T-helper 9 cell (primary cell): ENCODE measurements at places on chromosomes 13 and 19.
A peak's percentile ranks its signal among the peaks of the same experiment; 100 is the strongest.

DNA sequence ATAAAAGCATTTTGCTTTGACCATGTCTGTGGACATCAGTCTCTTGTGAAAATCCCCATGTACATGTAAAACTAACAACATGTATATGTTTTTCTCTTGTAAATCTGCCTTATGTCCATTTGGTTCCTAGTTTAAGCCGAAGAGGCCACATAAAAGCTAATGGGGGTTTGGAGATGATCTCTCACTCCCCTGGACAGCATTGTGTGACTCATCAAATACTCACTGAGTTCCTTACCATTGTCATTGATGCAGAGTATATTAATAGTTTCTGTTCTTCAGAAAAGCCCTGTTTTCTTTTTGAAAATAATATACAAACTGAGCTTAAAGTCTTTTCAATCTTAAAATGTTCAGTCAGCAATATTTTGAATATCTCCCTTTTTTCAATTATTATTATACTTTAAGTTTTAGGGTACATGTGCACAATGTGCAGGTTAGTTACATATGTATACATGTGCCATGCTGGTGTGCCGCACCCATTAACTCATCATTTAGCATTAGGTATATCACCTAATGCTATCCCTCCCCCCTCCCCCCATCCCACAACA lies 536.7 kb upstream of the HTR2A start:
- no peak for DNase-seq

- no peak for DNase-seq
These were observed 46.4 kb downstream of the CERS4 start for GRCh38 chr19:8255426-8256125.

DNA sequence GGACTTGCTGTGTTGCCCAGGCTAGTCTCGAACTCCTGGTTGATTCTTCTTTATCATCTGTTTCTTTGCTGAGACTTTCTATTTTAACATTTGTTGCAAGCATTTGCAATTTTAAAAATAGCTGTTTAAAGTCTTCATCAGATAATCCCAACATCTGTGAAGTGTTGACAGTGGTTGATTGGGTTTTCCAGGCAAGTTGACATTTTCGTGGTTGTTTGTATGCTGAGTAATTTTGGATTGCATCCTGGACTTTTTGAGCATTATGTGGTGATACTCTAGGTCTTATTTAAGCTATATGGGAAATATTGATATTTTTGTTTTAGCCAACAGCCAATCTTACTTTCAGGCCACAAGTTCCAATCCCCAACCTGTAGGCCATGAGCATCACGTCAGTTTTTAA lies 25.1 kb downstream of the AP1M1 start:
- DNase-seq, result no peak

DNA sequence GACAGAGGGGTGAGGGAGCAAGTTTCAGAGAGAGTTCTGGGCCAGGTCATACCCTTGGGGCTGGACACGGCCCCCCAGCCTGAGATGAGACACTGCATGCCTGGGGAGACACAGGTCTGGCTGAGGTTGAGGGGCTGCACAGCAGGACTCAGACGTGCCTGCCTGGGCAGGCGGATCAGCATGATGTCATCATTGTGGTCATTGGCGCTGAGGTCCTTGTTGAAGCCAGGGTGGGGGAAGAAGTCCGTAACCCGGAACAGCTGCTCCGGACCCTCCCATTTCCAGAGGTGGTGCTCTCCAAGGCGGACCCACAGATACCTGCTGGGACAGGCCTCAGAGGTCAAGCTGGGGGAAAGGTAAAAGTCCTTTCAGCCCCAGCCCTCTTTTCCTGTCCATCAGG lies 5.0 kb upstream of the KLK8 start:
- DNase-seq, result no peak

DNA sequence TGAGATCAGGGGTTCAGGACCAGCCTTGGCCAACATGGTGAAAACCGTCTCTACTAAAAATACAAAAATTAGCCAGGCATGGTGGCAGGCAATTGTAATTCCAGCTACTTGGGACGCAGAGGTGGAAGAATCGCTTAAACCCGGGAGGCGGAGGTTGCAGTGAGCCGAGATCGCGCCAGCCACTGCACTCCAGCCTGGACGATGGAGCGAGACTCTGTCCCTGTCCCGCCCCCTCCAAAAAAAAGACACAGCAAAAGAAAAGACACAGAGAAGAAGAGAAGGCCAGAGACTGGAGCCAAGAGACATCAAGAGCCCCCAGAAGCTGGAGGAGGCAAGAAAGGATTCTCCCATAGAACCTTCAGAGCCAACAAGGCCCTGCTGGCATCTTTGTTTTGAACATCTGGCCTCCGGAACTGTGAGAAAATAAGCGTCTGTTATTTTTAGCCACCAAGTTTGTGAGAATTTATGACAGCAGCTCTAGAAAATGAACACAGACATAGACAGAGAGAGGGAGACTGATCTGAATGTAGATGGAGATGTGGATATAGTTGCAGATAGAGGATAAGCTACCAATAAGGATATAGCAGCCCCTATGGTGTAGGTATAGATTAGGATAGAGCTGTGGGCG lies 25.7 kb upstream of the PNMA8B start:
- no peak for DNase-seq

GRCh38 chr19:46834984-46835383 lies 15.7 kb downstream of the AP2S1 start:
- no peak for DNase-seq

DNA sequence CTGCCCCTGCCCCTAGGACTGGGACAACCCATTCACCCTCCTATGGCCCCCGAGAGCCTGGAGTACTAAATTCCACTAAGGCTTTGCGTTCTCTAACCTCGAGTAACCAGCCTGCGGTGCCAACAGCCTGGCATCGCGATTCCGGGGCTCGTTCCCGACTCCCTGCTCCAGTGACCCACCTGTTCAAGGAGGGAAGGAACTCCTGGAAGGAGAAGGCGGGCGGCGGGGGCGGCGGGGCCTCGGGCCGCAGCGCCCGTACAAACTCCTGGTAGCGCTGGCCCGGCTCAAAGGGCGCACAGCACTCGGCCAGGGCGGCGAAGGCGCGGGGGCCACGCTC lies 6.3 kb downstream of the GMIP start:
- no peak for DNase-seq

DNA sequence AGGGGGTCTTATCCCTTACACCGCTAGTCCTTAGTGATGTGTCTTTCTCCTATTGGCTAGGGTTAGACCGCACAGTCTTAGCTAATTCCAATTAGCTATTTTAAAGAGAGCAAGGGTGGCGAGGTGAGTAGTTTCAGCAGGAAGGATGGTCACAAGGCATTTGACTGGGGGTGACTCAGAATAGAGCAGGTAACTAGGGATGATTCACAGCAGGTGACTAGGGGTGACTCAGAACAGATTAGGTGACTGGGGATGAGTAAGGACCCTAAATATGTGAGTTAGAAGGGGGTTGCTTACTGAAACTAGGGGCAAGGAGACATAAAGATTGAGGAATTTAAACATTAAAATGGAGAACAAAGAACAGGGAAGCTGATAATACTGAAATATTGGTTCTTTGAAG lies 64.3 kb downstream of the ZNF66 start:
- no peak for DNase-seq

- no peak for DNase-seq
These were observed 329.1 kb downstream of the SLITRK5 start for GRCh38 chr13:88000239-88000638.

DNA sequence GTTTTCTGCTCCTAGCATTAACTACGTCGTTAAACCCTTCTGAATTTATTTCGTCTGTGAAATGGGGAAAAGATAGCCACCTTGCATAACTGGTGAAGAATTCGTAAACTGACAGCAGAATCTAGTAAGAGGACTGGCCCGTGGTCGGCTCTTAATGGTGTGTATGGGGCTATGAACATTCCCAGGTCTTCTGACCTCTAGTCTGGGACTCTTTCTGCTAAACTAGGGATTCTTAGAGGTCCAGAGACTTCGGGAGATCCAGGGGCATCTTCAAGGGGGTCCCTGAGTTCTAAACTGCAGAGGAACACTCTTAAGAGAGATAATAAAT lies 231.1 kb upstream of the SERP2 start:
- DNase-seq, result no peak

DNA sequence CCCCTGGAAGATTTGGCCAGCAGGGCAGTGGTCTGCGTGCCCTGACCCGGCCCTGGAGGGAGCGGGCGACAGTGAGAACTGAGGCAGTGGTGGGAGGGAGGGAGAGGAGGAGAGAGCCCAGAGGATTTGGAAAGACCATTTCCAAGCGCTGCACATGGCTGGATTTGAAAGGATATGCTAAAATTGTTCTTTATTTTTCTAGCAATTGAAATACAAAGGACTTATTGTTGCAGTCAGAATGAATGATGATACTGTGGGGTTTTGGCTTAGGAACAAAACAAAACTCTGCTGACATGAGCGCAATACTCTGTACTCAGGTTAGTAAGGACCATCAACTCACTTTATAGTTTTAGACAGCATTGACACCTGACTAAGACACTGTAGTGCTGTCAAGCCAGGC lies 69.5 kb downstream of the TNFRSF19 start:
- DNase-seq, result no peak

DNA sequence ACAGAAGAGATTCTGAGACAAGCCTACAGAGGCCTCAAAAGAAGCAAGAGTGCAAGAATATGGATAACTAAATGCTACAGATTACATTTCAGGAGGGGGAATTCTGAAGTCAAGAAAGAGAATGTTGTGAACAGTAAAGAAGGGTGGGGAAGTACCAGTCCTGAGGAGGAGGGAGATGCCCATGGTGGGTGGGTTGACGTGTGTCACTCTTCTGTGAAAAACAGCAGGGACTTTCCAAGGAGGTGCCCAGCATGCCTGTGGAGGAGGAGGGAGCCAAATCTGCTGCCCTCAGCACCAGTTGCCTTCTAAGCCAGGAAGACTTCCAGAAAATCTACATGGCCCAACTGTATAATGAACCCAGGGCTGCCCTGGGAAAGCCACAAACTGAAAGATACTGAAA lies 87.7 kb downstream of the SGCG start:
- DNase-seq, result no peak

- DNase-seq, result peak; percentile 62
These were observed 9.5 kb downstream of the ADAMTSL5 start for GRCh38 chr19:1503089-1503924.

- no peak for DNase-seq
These were observed 43.6 kb upstream of the MTIF3 start for GRCh38 chr13:27493981-27494380.

GRCh38 chr13:30851697-30852096 lies 54.4 kb upstream of the MEDAG start:
- DNase-seq, result no peak
